ENCODE measurements at places on chromosomes 16 and 17.

DNA sequence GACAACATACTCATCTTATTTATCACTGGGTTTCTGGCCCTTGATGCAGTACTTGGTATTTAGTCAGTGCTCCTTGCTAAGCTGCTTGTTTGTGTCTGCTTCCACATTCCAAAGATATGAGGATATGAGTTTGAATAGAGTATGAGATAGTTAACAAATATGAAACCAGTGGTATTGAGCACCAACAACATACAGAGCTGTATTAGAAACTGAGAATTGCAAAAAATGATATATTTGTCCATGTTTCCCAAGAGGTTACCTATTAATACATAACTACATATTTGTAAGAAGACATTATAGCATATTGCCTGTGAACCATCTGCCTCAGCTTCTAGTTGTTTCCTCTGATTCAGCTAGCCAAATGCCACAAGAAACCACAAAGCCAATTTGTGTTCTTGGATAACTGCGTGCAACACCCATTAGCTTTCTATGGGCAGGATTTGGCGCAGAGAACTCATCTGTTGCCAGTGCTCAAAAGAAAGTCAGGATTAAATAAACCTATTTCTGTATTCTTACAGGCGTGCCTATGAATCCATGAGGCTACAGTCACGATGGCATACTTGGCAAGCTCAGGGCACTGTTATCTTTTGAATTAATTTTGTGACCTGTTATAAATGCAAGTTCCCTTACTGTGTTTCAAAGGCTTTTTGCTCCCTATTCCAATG lies 194.4 kb downstream of the MAP2K6 start:
- peak; percentile 94 for DNase-seq

DNA sequence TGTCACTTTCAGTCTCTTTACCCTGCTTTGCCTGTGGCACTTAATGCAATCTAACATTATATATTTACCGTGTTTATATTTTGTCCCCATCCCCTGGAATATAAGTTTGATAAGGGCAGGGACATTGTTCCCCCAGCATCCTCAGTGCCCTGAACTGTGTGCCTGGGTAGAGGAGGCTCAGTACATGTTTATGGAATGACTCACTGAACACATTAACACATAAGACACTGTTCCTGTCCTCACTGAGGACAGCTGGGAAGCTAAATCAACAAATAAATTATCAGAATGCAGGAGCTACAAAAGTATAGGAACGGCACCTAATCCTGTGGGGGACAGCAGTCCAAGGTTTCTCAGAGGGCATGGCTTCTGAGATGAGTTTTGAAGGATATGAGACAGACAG lies 27.8 kb downstream of the GRIN2A start:
- no peak for DNase-seq

DNA sequence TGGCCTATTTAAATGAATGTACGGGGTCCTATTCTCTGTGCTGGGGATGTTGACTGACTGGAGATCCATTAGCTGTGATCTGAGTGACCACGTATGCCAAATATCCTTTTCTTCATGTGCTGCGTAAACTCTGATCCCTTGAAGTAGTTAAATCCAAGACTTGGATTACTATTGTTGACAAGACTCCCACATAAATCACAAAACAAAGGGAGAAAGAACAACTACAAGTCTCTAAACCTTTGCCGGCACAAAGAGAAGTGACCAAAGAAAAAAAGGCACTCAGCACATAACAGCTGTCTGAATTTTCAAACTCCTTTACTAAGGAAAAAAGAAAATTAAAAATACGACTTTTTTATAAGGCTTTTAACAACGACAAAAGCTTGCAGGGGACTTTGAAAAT lies 559.9 kb upstream of the CDH8 start:
- DNase-seq: no peak

GRCh38 chr17:64447526-64447925 lies 1.4 kb upstream of the MILR1 start:
- DNase-seq: no peak

GRCh38 chr16:57615813-57616212 lies 12.6 kb upstream of the ADGRG1 start:
- DNase-seq: no peak

DNA sequence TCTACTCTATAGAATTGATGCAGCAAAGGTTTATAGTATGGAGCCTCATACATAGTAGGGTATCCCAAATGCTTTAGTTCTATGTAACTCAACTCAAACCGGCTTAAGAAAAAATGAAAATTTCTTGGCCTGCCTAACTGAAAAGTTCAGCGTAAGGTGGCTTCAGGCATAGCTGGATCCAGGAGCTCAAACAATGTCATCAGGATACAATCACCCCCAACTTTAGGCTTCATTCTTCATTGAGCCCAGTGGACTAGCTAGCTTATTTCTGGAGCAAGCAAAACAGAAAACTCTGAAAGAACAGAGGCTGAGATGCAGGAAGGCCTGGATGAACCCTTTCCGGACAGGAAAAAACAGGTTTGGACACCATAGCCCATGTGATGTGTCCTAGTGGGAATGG lies 147.5 kb upstream of the HS3ST4 start:
- no peak for DNase-seq

DNA sequence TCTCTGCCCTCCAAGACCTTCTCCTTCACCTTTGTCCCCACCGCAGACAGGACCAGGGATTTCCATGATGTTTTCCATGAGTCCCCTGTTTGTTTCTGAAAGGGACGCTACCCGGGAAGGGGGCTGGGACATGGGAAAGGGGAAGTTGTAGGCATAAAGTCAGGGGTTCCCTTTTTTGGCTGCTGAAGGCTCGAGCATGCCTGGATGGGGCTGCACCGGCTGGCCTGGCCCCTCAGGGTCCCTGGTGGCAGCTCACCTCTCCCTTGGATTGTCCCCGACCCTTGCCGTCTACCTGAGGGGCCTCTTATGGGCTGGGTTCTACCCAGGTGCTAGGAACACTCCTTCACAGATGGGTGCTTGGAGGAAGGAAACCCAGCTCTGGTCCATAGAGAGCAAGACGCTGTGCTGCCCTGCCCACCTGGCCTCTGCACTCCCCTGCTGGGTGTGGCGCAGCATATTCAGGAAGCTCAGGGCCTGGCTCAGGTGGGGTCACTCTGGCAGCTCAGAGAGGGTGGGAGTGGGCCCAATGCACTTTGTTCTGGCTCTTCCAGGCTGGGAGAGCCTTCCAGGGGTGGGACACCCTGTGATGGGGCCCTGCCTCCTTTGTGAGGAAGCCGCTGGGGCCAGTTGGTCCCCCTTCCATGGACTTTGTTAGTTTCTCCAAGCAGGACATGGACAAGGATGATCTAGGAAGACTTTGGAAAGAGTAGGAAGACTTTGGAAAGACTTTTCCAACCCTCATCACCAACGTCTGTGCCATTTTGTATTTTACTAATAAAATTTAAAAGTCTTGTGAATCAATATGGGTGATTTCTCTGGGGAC lies 12.2 kb downstream of the CX3CL1 start:
- no peak for DNase-seq

- DNase-seq: no peak
These were observed 97.7 kb downstream of the PGS1 start for GRCh38 chr17:78476149-78476548.

- DNase-seq: no peak
These were observed 4.2 kb upstream of the MRM1 start for GRCh38 chr17:36597226-36597625.

DNA sequence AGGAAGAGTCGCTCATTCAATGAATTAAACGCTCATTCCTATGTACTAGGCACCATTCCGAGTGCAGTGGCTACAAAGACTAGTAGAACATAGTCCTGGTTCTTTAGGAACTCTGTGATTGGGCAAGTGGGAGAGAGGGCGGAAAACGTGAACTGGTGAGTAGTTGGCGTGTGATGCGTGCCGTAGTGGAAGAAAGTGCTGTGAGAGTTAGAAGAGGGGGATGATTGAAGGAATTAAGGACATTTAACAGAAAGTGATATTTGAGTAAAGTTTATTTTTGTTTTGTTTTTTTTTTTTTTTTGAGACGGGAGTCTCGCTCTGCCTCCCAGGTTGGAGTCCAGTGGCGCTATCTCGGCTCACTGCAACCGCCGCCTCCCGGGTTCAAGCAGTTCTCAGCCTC lies 7.9 kb upstream of the SLFN14 start:
- DNase-seq: no peak

DNA sequence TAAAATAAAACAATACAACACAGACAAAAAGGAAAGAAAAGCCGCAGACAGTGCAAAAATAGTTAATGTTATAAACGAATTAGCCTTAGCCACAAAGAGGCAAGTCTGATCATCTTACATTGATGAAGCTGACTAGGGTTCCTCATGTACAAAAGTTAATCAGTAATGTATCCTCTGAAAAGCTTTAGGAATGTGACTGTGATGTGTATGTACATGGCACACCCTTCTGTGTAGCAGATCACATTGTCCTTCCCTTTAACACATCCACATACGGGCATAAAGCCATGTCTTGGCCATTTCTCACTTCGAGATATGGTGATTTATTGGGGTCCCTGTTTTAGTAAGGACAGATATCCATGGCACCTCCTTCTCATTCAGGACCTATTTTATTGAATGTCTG lies 1327.5 kb upstream of the CDH8 start:
- no peak for DNase-seq

- no peak for DNase-seq
These were observed 2.2 kb downstream of the ZNF276 start for GRCh38 chr16:89723279-89724250.

GRCh38 chr17:29141514-29141876 lies 38.7 kb downstream of the MYO18A start:
- DNase-seq: no peak

- no peak for DNase-seq
These were observed 36.7 kb upstream of the SREBF1 start for GRCh38 chr17:17873450-17873991.

GRCh38 chr17:36105781-36106492 lies 2.3 kb downstream of the CCL4 start:
- DNase-seq: no peak

- DNase-seq: no peak
These were observed 1.1 kb upstream of the RNF213 start for GRCh38 chr17:80259457-80260068.

- DNase-seq: no peak
These were observed 18.9 kb downstream of the MPG start for GRCh38 chr16:96935-97381.

- DNase-seq: no peak
These were observed 24.0 kb upstream of the ALKBH5 start for GRCh38 chr17:18159551-18160120.

DNA sequence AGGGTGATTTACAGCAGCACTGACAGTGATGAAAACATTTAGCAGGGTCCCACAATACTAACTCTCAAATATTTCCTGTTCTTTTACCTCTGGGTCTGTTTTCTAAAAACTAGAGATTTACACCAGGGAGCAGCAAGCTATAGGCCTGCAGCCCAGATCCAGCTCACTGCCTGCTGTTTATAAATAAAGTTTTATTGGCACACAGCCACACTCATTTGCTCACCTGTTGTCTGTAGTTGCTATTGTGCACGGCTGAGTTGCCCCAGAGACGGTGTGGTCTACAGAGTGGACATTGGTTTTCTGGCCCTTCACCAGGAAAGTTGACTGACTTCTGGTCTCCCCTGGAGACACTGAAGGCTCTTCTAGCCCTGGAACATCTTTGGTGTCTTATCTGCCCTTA lies 16.3 kb upstream of the JPT2 start:
- DNase-seq: no peak

- DNase-seq: no peak
These were observed 21.1 kb upstream of the MYOCD start for GRCh38 chr17:12644623-12645022.

- DNase-seq: no peak
These were observed 617 bp upstream of the CCR7 start for GRCh38 chr17:40565769-40566409.

DNA sequence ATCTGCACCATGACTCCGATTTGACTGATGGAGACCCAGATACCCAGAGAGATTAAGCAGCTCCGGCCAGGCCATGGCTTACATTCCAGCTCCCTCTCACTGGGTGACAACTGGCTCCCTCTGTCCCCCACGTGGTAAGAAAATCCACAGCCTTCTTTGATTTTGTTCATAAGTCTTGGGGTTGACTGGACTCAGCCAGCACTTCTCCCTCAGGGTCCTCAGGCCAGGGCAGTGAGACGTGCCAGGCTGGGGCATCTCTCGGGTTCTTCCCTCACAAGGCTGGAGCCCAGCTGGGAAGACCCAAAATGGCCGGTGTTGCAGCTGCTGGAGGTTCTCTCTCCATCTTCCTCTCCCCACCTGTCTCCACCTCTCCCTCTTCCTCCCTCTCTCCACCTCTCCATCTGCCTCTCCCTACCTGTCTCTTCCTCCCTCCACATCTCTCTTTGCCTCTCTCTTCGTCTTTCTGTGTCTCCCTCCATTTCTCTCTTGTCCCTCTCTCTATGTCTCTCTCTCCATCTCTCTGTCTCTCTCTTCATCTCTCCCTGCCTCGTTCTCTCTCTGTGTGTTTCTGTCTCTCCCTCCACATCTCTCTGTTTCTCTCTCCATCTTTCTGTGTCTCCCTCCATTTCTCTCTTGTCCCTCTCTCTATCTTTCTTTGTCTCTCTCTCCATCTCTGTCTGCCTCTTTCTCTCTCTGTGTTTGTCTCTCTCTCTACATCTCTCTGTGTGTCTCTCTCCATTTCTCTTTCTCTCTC lies 105.3 kb downstream of the FOXL1 start:
- no peak for DNase-seq

DNA sequence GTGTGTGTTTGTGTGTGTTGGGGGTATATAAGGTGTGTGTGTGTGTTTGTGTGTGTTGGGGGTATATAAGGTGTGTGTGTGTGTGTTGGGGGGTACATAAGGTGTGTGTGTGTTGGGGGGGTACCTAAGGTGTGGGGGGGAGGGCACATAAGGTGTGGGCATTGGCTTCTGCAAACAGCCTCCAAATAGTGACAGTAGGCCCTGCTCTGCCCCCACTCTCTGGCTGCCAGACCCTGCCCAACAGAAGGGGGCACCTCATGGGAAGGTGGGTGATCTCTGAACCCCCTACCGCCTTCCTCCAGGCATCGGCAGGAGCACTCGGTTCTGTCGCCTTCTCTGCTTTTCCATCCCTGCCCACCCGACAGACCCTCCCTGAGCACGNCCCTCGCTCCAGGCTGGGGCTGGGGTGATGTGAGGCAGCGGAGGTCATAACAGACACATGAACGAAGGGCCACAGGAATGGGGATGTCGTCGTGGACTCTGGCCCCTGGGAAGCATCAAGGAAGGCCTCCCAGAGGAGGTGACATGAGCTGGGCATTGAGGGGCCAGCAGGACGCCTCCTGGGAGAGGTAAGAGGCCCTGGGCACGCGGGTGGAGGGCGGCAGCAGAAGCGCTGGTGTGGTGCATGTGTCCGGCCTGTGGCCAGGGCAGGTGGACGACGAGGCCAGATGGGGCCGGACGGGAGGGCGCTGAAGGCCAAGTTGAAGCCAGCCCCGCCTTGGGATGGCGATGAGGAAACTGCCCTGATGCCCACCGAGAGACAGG lies 136.6 kb upstream of the RPH3AL start:
- DNase-seq: no peak

- peak; percentile 91 for DNase-seq
These were observed 5.7 kb downstream of the CSNK1D start for GRCh38 chr17:82267575-82268379.
